OCI-LY7 (cell line): ENCODE measurements at places on chromosomes 7 and 10.

GRCh38 chr10:14010101-14010558 is 320.6 kb downstream of the FRMD4A start:
- no peak for DNase-seq

DNA sequence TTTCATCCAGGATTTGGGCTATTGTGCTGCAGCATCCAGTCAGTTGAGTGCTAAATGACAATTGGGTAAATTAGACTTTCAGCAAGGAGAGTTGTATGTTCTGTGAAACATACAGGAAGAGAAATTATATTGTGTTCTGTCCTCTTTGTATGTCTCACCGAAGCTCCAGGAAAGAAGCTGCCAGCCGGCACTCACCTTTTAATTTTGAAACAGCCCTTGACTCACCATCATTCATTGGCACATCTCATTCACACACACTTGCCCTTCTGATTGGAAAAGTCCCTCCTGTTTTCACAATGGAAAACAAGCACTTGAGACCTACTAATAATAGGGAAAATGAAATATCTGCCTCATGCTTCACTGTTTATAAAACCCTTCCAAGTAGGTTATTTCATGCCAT is 495.6 kb downstream of the RPS24 start:
- DNase-seq: no peak

GRCh38 chr10:125624800-125625199 is 58.2 kb downstream of the TEX36 start:
- DNase-seq: no peak

DNA sequence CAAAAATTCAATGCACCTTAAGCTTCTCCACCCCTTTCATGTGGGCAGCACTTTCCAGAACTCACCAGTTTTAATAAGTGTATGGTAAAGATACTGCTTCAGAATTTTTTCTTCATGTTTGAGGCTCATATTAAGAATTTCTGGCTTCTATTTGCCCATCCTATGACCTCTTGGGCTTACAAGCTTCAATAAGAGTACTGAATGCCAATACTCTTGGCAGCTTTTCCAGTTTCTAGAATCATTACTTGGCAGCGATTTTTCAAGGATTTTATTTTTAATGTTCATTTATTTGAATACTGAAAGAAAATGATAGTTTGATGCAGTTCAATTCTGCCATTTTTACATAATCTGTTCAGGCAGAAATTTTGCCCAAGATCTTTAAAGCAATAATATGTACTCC is 242.1 kb upstream of the KCND2 start:
- no peak for DNase-seq

DNA sequence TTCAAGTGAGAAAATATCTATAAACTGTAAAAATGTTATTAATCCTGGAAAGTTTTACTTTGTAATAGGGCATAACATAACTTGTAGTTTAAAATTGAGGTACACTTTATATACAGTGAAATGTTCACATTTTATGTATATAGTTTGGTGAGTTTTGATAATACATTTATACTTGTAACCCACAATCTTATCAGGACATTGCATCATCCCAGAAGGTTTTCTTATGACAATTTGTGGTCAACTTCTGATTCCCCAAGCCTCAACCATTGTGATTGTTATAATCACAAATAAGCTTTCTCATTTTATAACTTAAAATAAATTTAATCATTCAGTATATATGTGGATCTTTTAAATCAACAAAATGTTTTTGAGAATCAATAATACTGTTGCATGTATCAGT is 151.1 kb downstream of the TFPI2 start:
- DNase-seq: no peak

- DNase-seq: no peak
Measured at GRCh38 chr10:103660364-103661197, 167.1 kb downstream of the NEURL1 start.

GRCh38 chr7:133650487-133651300 is 397.8 kb downstream of the EXOC4 start:
- no peak for DNase-seq

DNA sequence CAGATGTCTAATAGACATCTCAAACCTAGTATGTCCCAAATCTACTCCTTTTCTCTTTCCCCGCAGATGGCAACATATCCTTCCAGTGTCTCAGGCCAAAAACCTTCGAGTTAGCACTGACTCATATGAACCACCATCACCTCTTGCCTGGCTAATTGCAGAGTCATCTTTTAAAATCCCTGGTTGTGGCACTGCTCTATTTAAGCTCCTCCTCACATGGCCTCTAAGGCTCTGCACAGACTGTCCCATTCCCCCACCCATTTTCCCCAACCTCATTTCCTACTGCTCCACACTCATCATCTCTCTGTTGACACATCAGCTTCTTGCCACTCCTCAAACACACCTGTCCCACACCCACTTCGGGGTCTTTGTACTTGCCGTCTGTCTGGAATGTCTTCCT is 16.8 kb upstream of the HBP1 start:
- no peak for DNase-seq

DNA sequence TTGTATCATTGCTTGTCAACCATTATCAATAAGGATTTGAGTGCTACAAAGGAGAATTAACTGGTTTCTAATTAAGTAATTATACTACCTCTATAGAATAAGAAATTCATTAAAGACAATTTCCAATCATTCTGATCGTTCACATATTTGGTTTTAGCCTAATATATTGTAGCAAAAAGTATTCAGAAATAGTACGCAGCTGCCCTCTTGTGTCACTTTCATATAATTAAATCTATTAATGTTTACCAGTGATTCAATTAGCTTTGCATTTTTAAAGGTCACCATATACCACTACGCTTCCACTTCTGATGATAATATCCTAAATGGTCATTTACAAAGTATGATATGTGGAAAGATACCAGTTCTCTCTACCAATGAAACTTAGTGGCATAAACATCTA is 128.3 kb downstream of the NEBL start:
- no peak for DNase-seq
